ENCODE measurements at places on chromosomes 5 and 9. TPM values are rescaled to one million over a fixed set of nuclear protein-coding genes. Genes with fewer than 3 reads are reported as not detected.

- no peak for DNase-seq
Observed at GRCh38 chr5:119273391-119273839, 82.4 kb upstream of the TNFAIP8 start.

DNA sequence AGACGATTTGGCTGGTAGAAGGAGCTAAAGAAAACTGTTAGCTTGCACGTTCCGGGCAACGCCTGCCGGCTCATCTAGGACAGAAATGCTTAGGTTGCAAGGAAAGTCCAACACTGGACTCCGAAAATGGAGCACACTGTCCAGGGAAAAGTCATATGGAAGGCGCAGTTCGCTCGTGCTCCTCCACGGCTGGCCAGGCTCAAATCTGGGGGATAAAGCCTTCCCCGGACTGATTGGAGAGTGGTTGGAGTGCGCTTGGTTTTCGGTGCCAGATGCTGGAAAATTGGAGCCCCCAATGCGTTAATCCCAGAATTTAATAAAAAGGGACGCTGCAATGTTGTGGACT, 955 bp downstream of the CDH6 start:
- no peak for DNase-seq

GRCh38 chr5:59380350-59380951, 513.1 kb downstream of the PDE4D start:
- DNase-seq: peak; percentile 70

Gene FAXDC2
- 38.3 TPM for polyA plus RNA-seq

- no peak for DNase-seq
Observed at GRCh38 chr5:161421067-161421466, 125.5 kb downstream of the GABRB2 start.

DNA sequence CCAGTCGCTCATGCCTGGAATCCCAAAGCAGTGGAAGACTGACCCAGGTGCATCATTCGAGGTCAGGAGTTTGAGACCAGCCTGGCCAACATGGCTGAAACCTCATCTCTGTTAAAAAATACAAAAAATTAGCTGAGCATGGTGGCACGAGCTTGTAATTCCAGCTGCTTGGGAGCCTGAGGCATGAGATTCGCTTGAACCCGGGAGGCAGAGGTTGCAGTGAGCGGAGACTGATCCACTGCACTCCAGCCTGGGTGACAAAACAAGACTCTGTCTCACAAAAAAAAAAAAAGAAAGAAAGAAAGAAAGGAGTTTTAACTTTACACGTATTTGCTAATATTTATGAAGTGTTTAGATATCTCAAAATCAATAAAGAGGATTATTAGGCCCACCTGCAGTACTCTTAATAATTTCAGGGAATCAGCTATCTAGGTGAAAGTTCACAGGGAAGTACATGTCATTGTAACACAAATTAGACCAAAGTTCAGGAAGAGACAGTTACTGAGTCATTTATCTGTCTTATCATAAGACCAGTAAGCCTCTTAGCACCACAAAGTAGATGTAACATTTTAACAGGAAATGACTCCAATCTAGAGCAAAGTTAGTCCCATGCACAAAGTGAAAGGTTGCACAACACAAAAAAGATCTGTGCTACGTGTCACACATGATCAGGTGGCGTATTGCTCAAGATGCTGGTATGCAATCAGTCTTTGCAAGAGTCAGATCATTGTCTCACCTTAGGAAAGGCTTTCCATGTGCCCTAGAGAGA, 34.1 kb upstream of the PLIN2 start:
- DNase-seq: no peak

DNA sequence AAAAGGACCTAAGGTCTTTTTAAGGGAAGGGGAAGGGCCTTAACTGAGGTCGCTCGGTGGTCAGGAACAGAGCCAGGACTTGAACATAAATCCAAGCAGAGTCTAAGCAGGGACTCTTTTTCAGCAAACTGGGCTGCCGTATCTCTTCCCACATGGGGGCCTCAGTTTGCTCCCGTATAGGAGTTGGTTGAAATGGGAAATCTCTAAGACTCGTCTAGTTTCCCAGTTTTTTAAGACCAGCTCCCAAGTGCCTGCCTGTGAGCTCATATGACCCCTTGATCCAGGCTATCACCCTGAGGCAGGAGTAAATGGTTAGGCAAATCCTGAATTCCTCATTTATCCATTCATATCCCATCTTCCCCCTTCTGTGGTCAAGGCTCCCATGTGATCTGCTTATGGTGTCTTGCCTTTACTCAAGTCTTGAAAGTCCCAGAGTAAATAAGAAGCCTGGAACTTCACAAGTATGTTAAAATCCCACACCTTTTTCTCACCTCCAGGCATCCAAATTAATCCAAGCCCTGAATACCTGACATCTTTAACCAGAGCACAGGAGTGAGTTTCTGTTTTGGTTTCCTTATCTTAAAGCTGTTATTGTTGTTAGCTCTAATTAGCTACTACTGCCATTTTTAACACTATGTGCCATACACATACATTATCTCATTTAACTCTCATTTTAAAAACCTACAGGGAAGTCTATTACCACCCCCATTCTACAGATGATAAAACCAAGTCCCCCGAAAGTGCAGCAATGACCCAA, 3.0 kb downstream of the ARSI start:
- no peak for DNase-seq

DNA sequence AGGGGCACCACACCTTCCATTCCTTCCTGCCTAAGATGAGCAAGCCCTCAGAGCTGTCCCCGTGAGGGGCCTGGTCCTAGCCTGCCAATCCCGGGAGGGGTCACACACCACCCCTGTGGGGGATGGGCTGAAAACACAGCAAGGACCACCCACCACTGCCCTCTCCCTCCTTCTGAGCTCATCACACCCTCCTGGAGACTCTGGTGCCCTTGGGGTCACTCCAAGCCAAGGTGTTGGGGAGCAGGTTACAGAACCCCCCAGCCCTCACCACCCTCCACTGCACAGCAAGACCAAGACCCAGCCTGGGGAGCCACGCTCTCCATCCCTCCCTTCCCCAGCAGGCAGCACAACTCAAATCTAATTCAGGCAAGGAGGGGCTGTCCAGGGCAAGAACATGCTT, 60.5 kb upstream of the PPP1R26 start:
- no peak for DNase-seq

All from renal pelvis (tissue), 12 donors.